SW 1271 (cell line): ENCODE measurements at places on chromosomes 2 and 18.

GRCh38 chr18:78309307-78309706 lies 670.3 kb upstream of the SALL3 start:
- no peak for DNase-seq

DNA sequence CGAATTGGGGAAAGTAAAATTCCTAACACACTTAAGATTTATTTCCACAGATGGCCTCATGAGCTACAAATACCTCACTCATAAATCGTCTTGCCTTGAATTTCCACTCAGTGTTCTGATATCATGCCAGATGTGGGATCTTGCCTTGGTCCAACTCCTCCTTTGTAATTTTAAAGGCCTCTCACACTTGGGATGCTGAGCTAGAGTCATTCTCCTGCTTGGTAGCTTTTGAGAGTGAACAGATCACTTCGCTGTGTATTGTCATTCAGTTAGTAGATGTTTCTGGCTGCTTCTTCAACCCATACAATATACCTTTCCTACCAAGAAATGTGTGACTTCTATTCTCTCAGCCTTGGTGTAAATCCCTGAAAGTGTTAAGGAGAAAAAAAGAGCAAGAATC lies 309.2 kb downstream of the NRXN1 start:
- no peak for DNase-seq

DNA sequence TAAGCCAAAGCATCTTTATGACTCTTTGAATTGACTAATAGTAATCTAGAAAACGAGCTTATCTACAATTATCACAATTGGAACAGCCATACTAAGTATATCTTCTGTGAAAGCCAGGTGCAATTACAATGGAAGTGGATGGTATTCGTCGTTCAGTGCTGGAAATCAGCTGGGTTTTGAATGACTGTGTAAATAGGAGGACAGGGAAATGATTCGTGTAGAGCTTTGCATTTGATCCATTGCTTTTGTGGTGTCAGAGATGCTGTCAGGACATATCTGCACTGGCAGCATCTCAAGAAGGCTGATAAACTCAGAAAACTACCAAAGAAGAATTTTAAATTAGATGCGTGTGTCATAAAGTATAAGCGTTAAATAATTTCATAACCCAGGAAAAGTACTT lies 187.1 kb downstream of the ZNF407 start:
- no peak for DNase-seq

GRCh38 chr18:70513502-70514171 lies 224.8 kb downstream of the SOCS6 start:
- no peak for DNase-seq

DNA sequence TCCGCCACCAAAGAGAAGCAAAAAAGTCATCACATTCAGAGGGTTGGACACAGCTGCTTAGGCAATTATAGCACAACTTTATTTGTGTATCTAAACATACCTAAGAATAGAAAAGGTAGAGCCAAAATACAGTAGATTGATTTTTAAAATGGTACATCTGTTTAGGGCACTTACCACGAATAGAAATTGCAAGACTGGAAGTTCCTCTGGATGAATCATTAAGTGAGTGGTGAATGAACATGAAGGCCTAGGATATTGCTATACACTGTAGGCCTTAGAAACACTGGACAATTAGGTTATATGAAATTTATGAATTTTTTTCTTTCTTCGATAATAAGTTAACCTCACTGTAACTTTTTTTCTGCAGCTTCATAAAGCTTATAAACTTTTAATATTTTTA lies 687.0 kb downstream of the BCL11A start:
- no peak for DNase-seq

DNA sequence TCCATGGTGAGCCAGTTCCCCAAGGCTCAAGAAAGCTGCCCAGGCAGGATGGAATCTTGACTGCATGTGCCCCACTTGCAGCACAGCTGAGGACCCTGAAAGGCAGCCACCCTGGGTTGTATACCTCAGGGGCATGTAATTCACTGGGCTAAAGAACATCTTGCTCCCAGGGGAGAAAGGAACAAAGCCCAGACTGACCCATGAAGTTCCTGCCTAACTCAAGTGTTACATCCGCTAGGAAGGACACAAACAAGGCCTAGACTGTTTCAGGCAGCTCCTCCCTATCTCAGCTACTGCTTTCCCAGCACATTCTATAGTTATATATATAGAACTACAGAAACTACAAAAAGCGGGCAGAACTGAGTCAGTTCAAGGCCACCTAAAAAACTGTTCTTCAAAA lies 69.0 kb downstream of the RBM43 start:
- DNase-seq, result no peak

GRCh38 chr18:36903215-36903928 lies 74.4 kb downstream of the KIAA1328 start:
- DNase-seq, result no peak

DNA sequence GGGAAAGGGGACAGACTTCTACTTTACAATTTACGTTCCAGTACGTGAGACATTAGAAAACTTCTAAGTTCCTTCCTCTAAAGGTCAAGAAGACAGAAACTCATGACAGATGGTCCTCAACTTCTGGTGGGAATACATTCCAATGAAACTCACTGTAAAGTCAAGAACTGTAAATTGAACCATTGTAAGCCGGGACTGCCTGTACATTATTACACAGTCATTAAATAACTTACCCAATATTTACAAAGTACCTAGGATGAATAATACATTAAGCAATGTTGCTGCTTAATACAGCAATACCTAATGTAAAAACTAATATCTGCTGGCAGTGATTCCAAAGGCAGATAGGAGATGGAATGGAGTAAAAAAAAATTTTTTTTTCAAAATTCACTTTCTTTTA lies 51.9 kb downstream of the CDH2 start:
- DNase-seq, result no peak

GRCh38 chr2:200667413-200667812 lies 81.6 kb downstream of the AOX1 start:
- DNase-seq, result no peak

- DNase-seq, result peak; percentile 39
Observed at GRCh38 chr18:3703732-3704176, 253.8 kb downstream of the TGIF1 start.

GRCh38 chr18:78699499-78699898 lies 280.1 kb upstream of the SALL3 start:
- no peak for DNase-seq

- no peak for DNase-seq
Observed at GRCh38 chr2:34188464-34189303, 589.6 kb upstream of the FAM98A start.

DNA sequence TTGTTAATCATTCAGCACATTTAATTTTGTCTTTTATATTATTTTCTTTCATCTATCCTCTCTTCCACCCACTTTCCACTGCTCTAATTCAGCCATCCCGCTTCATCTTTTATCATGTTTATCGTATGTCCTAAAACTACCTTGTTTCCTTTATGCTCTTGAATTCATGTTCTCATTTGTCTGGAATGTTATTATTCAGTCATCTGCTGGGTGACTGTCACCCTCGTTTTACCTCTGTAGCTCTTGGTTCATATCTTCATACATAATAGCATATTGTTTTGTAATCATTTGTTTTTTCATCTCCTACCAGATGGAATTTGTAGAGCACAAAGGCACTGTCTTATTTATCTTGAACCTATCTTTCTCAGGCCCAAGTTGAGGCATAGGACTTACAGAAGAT lies 37.0 kb downstream of the SMCHD1 start:
- DNase-seq, result no peak

DNA sequence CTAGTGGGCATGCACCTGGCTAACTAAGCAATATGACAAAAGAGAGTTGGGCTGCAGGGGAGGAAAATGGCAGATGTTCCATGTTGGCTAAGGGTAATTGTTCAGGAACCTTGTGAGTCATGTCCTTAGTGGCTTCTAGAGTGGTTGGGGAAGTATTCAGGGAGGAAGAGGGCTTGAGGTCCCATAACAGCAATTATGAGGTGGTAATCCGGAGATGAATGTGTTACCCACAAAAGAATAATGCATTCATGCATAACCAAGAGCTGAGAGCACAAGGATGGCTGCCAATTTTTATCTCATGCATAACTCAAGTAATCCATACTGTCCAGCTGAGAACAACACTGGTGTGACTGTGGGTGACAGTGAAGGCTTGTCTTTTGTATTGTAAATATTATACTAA lies 42.9 kb downstream of the TMEFF2 start:
- DNase-seq, result no peak

DNA sequence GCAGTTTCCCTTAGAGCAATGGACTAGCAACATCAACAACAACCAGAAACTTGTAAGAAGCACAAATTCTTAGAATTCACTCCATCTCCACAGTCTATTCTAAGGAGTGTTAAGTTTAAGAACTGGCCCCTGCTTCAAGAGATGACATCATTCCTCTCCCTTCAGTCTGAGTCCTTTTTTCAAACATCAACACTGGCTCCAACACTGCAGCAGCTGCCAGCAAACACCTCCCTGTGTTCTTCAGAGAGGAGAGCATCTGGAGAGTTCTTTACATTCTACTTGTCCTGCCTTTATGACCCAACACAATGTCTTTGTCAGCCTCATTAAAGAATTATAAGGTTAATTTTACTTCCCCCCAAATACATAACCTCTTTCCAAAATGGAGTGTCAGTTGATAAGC lies 122.3 kb downstream of the HNMT start:
- no peak for DNase-seq

- DNase-seq, result no peak
Observed at GRCh38 chr2:167712275-167712674, 535.1 kb downstream of the STK39 start.

- DNase-seq, result no peak
Observed at GRCh38 chr2:44796771-44797170, 144.7 kb upstream of the SIX3 start.

DNA sequence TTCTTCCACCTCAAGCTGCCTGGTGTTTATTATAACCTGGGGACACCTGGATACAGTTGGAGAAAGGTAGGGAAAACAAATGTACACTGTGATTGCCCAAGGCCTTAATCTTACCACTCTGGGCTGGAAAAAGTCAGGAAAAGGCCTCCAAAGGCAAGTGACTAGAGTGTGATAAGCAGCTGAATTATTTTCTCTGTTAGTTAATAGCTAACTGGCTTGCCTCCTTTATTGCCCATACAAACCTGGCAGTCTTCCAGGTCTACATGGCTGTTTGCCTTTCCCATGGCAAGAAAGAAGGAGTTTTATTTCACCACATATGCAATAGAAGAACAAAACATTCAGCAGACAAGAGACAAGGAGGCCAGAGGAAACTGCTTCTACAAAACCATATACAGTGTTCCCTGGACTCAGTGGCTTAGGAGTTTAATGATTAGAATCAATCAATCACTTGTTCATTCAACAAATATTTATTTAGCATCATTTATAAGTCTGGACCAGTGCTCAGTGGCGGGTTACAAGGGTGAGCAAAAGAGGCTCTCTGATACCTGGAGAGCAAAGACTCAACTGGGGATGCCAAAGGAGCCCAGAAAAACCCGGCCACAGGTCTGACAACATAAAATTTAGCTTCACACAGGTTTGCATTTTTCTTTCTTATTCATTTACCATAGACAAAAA lies 27.5 kb upstream of the SUCLG1 start:
- DNase-seq, result no peak

GRCh38 chr2:4020153-4020552 lies 316.8 kb downstream of the DCDC2C start:
- no peak for DNase-seq
